ENCODE measurements at places on chromosomes 11 and 22.
A peak's percentile ranks its signal among the peaks of the same experiment; 100 is the strongest.

DNA sequence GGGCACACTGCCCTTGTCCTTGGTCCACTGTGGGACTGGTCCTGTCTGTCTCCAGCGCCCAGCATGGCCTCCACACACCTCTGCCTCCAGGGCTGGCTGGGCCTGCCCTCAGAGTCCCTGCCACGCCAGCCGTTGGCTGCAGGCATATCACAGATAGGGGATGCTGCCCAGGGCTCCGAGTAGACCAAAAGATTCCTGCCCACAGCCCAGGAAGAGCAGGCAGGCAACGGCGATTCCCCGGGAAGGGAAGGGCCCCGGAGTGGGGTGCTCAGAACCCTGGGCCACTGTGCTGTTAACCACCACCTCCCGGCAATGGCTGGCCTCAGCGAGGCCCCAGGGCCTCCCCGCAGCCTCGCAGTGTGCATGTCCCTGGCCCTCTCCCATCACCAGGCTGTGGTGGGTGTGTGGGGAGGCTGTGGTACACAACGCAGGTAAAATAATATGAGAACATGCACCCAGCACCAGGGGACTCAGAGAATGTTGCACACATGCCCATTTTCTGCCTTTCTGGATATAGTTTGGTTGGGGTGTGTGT is 2.2 kb downstream of the IFITM5 start:
- peak; percentile 55 for DNase-seq

GRCh38 chr22:29311464-29312217 is 3.9 kb downstream of the RASL10A start:
- DNase-seq = peak; percentile 73

DNA sequence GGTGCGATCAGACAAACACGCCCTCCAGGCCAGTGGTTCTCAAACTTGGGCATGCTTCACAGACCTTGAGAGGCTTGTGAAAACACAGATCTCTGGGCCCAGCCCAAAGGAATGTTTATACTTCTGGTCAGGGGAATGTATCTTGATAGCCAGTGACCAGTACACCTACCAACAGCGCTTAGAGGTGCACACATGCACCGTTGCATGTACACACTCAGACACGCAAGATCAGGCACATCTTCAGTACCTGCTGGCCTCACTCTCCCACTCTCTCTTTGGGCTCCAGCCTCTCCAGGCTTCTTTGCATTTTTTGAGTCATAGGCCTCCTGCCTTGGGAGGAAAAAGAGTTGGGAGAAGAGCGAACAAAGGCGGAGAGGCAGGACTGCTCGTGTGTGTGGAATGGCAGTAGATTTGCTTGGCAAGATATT is 11.7 kb upstream of the FXYD6 start:
- peak; percentile 41 for DNase-seq

- no peak for DNase-seq
Observed at GRCh38 chr11:10494636-10495463, 39.8 kb downstream of the AMPD3 start.

DNA sequence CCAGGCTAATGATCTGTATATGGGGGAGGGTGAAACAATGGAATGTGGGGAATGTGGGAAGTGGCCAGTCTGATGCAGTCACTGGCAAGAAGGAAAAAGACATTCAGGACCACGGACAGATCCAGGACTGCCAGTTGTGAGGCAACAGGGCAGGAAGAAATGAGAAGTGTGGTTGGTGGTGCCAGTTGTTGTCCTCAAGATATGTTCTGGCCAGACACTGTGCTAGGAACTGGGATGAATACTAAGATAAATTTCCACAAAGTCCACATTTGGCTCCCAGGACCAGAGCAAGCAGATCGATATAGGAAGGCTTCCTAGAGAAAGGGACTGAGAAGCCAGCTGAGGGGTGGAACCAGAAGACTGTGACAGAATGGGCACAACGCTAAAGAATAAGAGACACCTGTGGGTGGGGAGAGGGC is 6.8 kb upstream of the TPBGL start:
- DNase-seq = no peak

DNA sequence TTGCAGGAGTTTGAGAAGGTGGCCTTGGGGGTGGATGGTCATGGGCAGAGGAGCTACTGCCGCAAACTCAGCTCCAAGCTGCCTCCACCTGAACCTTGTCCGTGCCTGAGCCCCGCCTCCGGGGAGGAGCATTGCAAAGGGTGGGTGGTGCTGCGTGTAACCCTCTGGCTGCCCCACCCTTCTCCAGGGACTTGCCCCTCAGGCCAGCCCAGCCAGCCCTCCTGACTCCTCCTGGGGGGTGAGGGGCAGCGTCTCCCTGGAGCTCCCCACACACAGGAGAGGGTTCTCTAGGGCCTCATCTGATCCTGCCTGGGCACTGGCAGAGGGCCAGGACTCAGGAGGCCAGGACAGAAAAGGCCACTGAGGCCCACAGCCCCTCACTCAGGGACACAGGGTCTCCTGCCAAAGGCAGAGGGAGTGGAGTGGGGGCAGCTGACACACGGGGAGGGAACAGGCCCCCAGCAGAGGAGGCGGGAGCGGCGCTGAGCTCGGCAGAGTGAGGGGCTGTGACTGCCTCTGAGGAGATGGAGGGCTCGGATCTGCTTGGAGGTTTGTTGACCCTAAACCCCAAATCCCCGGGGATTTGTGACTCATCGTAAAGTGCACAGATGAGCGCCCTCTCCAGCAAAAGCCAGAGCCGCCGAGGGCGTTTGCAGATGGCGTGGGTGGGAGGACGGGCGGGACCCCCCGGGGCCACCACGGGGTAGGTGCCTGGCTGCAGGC is 12.8 kb downstream of the BRSK2 start:
- no peak for DNase-seq

DNA sequence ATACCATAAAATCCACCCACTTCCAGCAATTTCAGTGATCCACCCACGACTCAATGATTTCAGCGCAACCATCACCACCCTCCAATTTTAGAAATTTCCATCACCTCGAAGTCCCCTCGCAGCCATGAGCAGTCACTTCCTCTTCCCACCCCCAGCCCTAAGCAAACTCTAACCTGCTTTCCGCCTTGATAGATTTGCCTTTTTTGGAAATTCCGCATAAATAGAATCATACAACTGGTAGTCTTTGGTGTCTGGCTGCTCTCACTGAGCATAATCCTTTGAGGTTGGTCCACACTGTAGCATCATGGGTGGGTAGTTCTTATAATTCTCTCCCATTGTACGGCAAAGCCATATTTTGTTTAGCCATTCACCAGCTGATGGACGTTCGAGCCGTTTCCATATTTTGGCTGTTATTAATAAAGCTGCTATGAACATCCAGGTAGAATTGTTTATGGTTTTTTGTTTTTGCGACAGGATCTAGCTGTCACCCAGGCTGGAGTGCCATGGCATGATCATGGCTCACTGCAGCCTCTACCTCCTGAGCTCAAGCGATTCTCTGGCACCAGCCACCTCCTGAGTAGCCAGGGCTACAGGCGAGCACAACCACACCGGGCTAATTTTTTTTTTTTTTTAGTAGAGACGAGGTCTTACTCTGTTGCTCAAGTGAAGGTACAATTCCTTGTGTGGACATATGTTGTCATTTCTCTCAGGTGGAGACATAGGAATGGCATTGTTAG is 16.0 kb downstream of the PIM3 start:
- DNase-seq = peak; percentile 35

- no peak for DNase-seq
Observed at GRCh38 chr11:113161711-113162591, 152.4 kb upstream of the TTC12 start.

DNA sequence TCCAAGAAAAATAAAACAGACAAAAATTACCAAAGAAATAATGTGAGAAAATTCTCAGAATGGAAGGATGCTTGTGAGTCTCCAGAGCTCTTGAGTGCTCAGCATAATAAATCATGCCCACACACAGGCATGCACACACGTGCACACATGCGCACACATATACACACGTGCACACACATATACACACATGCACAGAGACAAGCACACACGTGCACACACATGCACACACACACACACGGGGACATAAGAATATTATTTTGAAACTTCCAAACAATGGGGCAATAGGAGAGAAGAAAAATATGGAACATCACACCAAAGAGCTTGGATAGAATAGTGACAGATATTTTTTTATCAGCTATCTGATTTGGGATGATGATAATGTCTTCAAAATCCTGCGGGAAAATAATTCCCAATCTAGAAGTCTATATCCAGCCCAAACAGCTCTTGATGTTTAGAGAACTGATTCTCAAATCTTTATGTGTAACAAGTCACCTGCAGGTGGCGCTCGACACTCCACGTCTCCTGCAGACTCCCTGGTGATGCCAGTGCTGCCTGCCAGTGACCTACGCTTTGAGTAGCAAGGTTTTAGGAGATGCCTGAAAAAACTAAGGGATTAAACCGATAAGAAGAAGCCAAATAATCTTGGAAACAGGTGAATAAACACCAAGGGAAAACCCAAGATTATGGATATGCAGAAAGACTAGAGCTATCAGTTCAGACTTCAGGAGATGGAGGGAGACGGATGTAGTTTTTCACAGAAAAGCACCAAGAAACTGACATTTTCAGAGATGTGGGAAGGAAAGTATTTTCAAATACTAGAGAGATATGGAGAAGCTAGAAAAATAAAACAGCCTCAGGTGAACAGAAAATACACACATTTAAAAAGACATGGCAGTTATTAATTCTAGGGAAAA is 743.6 kb downstream of the ETS1 start:
- peak; percentile 74 for DNase-seq

GRCh38 chr22:43570531-43571165 is 158.8 kb downstream of the MPPED1 start:
- no peak for DNase-seq

DNA sequence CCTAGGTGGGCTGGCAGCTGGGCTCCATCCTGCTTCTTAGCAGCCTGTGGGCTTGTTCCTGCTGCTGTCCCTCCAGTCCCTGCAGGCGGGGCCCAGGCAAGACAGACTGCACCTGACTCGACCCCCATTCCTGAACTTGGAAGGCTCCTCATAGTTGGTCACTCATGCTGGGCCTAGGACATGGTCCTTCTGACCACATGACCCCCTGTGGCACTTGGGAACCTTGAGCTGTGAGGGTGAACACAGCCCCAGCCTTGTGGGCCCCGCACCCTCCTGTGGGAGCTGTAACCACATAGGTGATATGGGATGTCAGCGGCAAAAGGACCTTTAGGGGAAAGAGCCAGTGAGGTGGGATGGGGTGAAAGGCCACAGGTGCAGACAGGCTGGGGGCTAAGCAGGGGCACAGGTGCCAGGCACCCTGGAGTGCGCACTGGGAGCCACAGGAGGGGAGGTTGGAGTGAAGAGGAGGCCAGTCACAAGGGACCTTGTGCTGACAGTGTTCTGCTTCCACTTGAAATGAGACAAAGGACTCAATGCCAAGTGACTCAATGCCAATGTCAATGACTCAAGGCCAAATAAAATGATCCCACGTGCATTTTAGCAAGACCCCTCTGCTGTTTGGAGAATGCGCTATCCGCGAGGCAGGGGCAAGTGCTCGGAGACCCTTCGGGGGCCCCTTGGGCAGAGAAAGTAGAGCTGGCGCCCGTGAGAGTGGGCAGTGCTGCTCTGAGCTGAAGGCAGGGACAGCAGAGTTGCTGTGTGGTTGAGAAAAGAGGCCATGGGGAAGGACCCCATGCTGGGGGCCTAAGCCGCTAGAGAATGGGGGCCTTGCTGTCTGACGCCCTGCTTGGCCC is 90.7 kb downstream of the MORC2 start:
- DNase-seq = no peak

DNA sequence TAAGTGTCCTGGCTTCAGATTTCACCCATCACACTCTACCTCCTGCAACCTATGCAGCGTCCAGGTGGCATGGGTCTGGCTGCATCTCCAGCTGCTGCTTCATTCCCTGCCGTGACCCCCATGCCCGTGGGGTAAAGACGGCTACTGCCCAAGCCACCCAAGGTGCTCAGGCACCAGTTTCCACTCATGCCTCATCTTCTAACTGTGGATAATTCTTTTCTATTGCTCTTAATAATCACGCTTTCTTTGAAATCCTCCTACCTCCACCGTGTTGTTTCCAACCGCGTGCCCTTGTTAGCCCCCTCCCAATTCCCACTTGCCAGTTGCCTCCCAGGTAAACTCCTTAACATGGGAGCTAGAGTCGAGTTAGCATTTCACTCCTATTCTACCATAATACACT is 738.5 kb downstream of the OPCML start:
- no peak for DNase-seq

GRCh38 chr11:108609682-108610081 is 16.1 kb upstream of the EXPH5 start:
- DNase-seq = no peak

GRCh38 chr11:131404010-131404409 is 33.6 kb downstream of the NTM start:
- no peak for DNase-seq

GRCh38 chr11:107928767-107929507 is 689 bp downstream of the RAB39A start:
- no peak for DNase-seq

- no peak for DNase-seq
Observed at GRCh38 chr11:83818349-83818748, 532.2 kb upstream of the CCDC90B start.

- DNase-seq = no peak
Observed at GRCh38 chr11:126704096-126704495, 296.5 kb downstream of the KIRREL3 start.

GRCh38 chr11:126332221-126332711 is 23.2 kb upstream of the ST3GAL4 start:
- peak; percentile 80 for DNase-seq

- DNase-seq = no peak
Observed at GRCh38 chr11:102360681-102361080, 13.7 kb downstream of the BIRC2 start.

DNA sequence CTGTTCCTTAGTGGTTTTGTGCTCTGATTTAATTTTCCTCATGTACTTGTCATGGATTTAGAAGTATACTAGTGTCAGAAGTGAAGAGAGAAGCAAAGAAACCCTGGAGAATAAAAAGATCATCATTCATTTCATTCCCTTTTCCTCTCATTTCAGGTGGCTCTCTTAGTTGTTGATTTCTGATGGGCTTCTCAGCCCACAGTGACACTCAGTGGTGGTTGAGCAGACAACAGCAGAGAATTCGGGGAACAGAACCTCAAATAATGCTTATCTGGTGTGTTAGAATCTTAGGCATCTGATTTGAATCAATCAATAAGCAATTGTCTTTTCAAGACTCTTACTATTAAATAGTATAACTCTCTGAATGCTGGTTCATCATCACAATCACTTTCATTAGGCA is 1289.4 kb downstream of the FAM181B start:
- no peak for DNase-seq

DNA sequence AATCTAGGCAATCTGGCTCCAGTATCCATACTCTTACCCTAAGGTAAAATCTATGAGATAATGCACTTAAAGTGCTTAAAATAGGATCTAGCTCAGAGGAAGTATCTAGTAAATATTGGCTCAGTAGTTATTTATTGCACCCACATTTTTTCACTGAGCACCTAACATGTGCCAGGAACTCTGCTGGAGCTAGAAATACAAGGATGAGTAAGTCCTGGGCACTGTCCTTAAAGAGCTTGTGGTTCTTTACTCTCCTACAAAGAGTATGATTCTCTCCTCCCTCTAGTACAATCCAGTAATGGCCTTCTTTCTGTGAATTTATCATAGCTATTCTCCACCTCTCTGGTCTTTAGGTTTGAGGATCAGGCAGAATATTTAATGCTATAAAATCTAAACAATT is 59.2 kb downstream of the DEUP1 start:
- no peak for DNase-seq

- no peak for DNase-seq
Observed at GRCh38 chr22:24768537-24769374, 5.8 kb downstream of the PIWIL3 start.

All from sciatic nerve (tissue), 2 donors.